ENCODE measurements at places on chromosomes 6 and 20.

- no peak for DNase-seq
Observed at GRCh38 chr6:56549014-56549413, 93.7 kb downstream of the DST start.

DNA sequence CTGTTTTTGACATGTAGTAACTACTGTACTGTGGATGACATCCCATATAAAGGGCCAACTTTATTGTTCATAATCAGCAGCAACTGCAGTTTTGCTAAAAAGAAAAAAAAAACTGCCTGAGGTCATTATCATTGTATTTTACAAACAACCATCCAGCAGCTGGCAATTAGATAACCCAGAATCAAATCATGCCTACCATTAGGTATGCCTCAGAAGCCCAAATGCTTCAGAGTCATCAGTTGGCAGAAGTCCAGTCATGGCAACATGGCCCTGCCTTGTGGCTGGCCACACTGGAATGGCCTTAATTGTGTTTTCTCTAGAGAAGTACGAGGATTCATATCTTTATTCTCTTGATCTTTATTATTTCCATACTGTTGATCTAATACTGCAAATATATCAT lies 462.4 kb upstream of the NRSN1 start:
- DNase-seq: no peak

DNA sequence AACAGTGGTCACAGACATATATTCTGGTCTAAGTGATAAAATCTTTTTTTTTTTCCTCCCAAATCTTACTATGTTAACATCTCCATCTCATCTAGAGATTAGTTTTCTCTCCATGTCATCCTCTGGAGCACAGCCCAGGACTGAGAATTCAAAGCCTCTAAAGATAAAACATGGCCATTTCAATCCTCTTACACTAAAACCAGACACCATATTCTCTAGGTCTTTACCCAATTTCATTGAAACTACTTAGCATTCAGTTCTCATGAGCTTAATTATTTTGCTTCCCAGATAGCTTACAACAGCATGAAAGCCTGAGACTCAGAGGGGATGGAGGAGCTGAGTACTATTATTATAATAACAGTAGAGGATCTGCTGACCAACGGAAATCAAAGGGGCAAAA lies 92.7 kb downstream of the FARS2 start:
- no peak for DNase-seq

- DNase-seq: no peak
Observed at GRCh38 chr6:129317931-129318820, 391.8 kb downstream of the ARHGAP18 start.

GRCh38 chr20:33846291-33846935 lies 35.3 kb downstream of the CHMP4B start:
- no peak for DNase-seq

- DNase-seq: no peak
Observed at GRCh38 chr6:56580271-56580670, 62.4 kb downstream of the DST start.

DNA sequence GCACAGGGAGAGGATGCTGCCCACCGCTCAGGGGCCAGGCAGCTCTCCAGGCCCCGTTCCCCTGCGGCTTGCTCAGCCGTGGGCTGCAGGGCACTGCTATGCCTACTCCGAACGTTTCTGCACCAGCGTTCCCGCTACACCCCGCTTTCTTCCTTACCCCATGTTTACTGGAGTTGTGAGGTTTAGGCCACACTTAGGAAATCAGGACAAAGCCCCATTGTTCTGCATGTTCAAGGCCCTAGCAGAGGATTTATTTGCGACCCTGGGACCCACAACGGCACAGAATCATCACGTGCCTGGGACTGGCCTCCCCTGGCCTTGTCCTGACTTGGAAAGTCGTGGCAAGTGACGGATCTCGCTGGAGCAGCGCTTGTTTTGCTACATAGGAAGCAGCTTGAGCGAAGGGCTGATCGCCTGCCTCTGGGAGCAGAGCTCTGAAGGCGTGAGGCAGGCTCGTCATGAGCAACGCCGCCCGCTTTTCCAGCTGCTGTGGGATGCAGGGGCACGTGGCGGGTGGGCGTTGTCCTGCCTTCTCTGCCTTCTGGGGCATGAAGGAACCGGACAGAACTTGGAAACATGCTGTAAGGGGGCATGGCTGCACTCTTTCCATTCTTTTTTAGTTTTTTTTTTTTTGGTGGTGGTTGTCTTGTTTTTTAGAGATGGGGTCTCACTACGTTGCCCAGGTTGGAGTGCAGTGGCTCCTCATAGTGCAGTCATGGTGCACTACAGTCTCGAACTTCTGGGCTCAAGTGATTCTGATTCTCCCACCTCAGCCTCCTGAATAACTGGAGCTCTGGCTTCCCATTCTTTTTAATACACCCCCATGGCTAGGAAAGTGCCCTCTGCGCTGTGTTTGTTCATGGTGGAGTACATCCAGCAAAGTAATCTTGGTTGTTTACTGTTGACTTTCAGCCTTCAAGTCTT lies 14.6 kb upstream of the TMEM181 start:
- peak; percentile 33 for DNase-seq

DNA sequence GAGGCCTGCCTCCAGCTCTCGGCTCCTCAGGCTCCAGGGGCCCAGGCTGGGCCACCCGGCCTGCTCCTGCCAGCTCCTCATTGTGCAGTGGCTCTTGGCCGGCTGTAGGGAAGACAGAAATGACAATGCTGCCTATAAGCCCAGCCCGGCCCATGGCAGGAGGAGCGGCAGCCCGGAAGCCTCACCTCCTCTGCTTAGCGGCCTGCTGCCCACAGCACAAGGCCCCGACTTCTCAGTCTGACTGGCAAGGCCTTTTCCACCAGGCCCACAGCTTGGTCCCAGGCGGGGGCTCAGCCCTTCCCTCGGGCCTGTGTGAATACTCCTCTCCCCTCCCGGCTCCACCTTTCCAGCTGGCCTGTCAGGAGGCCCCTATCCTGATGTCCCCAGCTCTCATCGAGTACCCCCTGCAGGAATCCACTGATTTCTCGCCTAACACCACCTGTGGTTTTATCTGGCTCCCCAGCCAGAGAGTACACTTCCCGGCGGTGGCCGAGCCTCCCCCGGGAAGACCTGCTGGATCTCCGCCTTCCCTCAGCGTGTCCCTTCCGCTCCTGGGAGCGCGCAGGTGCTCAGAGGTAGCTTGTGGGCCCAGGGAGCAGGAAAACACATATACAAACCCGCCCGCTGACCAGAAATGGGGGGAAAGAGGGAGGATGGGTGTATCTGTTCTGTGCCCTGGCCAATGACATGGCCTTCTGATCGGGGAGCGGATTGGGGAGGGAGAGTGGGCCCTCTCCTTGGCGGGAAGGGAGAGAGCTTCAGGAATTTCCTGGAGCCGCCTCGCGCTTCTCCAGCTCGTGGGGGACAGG lies 963 bp downstream of the DDRGK1 start:
- no peak for DNase-seq

- no peak for DNase-seq
Observed at GRCh38 chr20:57212534-57213276, 53.7 kb downstream of the BMP7 start.

DNA sequence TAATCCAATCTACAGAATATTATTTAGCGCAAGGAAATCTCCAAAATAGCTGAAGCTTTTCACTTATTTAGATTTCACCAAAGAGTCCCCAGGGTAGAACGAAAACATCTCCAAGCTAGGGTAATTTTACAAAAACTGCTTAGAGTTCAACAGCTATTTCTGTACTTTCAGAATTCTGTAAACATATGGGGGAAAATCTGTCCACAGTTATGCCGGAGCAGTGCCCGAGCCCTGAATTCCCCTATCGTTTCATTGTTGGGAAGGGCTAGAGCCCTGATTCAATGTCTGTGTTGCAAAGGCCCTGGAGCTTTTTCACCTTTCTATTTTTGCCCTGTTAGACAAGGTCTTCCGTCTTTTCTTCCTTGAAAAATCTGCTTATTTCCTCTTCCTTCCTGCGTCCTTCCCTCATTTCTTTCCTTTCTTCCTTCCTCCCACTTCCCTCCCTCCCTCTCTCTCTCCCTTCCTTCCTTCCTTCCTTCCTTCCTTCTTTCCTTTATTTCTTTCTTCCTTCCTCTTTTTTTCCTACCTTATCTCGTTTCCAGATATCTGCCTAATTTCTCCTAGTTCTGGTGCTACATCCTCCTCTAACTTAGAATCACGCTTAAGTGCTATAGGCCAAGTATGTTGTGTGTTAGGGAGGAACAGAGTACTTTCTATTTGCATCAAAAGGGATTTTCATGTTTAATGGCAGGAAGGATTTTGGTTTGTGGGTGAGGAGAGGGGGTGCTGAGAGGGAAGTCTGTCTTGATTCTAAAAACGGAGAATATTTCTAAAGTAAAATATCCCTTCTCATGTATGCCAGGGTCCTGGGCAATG lies 122.5 kb upstream of the BMP2 start:
- DNase-seq: no peak

Measured in activated naive CD4-positive, alpha-beta T cell treated with anti-CD3 and anti-CD28 coated beads, Interleukin-2, amount 50 U/mL, for 72 hours (primary cell).